ENCODE measurements at places on chromosomes 3 and 15.

GRCh38 chr15:84975871-84976351, 5.7 kb upstream of the PDE8A start:
- DNase-seq = no peak

GRCh38 chr15:34600923-34601322, 17.5 kb upstream of the GOLGA8B start:
- DNase-seq = no peak

- DNase-seq = no peak
Observed at GRCh38 chr3:28916713-28917499, 364.0 kb upstream of the RBMS3 start.

DNA sequence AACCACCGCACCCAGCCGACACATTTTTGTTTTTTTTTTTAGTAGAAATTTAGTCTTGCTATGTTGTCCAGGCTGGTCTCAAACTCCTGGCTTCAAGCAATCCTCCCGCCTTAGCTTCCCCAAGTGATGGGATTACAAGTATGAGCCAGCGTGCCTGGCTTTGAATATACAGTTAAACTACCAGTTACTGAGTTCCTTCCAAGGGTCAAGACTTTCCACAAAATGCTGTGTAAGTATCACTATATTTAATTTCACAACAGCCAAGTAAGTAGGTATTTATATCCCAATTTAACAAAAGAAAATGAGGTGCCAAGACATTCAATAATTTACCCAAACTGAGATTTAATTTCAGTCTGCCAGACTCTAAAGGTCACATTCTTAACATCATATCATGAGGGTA, 181.3 kb upstream of the TMC3 start:
- no peak for DNase-seq

GRCh38 chr3:194928831-194929577, 243.3 kb downstream of the FAM43A start:
- no peak for DNase-seq

- no peak for DNase-seq
Observed at GRCh38 chr15:77731067-77731466, 98.4 kb upstream of the LINGO1 start.

DNA sequence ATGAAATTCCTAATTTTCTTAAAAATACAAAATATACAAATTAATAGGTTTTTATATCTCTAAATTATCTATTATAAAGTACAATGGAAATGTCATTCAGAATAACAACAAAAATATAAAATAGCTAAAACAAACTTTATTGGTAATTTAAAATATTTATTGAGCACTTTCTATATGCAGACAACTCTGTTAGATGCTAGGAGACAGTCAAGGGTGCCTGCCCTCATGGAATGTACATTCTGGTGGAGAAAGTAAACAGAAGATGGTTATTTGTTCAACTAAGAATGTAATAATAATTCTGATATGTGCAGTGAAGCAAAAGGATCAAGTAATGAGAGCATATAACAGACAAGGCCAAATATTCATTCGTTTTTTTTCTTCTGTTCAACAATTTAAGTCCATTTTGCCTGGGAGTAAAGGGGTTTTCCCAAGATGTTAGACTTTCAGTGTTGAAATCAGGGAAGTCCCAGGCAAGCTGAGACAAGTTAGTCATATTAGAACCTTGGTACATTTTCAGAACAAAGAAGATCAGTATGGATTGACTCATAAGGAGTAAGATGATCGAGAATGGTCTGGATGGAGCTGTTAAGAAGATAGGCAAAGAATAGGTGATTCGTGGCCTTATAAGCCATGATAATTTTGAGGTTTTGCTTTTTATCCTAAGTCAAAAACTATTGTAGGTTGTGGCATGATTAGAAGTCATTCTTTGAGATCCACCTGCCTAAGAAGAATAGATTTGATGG, 150.2 kb upstream of the MLF1 start:
- DNase-seq = no peak

DNA sequence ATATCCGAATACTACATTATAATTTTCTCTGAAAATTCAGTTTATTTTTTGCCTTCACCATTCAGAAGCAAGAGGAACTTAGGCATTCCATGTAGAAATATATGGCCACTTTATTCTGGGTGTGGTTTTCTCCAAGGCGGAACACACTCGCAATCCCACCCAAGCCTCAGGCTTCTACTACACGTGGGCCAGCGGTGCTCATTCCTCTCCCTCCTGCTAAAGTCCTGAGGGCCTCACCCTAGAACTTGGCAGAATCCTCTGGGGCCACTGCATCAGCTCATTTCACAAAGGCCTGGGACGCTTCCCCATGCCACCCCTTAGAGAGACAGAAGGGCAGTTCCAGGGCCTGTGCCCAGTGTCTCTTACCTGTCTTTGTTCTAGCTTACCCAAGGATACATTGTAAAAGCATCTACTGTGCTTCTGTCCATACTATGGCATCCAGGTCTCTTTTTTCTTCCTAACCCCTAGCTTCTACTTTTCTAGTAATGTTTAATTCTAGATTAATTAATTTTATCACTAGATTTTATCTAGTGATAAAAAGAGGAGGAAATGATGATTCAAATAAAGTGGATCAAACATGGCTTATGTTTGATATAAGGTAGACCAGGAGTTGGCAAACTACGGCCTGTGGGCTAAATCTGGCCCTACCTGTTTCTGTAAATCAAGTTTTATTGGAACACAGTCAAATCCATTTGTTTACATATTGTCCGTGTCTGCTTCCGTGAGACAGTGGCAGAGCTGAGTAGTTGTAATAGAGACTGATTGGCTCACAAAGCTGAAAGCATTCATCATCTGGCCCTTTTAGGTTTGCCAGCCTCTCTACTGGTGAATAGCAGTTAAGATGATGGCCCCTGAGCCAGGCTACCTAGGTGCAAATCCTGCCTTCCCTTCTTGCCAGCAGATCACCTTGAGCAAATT, 29.8 kb downstream of the LARS2 start:
- DNase-seq = no peak

DNA sequence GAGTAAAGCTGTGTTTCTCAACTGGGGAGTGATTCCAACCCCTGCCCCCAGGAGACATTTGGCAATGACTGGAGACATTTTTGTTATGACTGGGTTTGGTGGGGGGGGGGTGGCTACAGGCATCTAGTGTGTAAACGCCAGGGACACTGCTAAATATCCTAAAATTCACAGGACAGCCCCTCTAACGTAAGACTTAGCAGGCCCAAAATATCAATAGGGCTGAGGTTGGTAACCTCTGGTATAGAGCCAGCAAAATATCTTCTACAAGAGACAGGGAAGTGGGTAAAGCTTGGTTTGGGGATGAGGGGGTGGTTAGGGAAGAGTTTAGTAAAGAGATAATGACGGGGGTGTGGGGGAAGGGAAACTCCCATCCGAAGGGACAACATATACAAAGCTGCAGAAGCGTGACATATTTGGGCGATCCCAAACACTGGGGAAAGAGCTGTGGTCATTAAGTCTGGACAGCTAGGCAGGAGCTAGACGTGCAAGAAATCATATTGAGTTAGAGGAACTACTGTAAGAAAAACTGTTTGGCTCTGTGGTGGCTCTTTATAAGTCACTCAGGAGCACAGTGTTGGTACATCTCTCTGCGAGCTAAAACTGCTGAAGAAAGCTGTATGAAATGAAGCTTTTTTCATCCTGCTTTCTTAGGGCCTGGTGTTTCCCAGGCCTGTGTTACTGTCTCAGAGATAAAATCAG, 697 bp upstream of the TRIM69 start:
- DNase-seq = peak; percentile 40

- no peak for DNase-seq
Observed at GRCh38 chr15:100856867-100857266, 22.8 kb upstream of the ALDH1A3 start.

DNA sequence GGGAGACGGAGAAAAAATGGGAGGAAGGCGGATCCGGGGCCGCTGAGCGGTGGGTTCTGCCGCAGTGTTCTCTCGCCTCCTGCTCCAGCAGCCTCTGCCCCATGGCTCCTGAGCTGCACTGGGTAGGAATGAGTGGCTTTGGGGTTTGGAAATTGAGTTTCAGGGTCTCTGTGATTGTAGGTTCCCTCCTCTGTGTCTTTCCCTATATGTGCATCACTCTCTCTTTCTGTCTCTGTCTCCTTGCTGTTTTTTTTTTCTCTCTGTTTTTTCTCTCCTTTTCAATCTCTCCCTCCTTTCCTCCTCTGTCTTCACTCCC, 1.9 kb downstream of the GRM7 start:
- DNase-seq = no peak

DNA sequence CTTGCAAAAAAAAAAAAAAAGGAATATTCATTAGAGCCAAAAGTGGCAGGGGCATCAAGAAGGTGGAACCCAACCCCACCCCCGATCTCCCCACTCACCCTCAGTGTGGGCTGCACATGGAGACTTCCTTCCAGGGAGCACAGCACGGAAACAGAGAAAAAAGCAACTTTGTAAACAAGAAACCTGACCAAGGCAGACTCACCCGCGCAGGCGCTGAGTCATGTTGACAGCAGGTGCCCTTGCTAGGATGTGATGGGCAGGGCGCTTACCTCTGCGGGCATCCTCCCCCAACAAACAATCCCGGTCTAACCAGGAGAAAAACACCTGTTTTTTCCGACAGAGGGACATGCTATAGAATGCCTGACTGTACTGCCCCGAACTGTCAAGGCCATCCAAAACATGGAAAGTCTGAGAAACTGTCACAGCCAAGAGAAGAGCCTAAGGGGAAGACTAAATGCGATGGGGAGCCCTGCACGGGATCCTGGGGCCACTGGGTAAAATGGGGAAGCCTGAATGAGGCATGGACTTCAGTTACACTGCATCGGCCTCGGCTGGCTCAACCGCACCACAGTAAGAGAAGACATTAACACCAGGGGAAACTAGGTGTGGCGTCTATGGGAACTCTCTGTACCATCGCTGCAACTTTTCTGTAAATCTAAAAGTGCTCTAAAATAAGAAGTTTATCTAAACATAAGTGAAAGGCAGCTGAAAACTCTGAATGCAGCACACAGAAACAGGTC, 66.7 kb upstream of the GATA2 start:
- no peak for DNase-seq

- DNase-seq = no peak
Observed at GRCh38 chr3:49461443-49462171, 8.5 kb upstream of the DAG1 start.

- no peak for DNase-seq
Observed at GRCh38 chr3:134901461-134901860, 106.4 kb downstream of the EPHB1 start.

DNA sequence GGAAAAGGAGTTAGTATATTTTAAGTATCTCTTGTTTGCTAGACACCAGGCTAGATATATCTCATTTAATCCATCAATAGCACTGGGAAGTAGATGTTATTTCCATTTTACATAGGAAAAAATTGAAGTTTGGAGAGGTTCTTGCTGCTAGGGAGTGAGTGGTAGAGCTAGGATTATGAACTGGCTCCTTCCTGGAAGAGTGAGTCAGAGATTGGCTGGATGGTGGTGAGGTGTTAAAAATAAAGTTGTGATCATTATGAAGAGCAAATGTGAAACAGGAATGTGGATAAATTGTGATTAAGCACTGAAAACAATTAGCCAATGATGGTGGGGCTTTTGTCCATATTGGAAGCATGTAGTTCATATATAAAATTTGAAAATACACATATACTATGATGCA, 234.2 kb downstream of the WNT5A start:
- DNase-seq = no peak

- DNase-seq = no peak
Observed at GRCh38 chr3:160796813-160797164, 40.8 kb downstream of the PPM1L start.

GRCh38 chr15:60795471-60795870, 316.5 kb upstream of the ICE2 start:
- no peak for DNase-seq

GRCh38 chr3:63405882-63406281, 127.8 kb downstream of the SYNPR start:
- DNase-seq = no peak

GRCh38 chr3:106421909-106422308, 553.1 kb upstream of the CBLB start:
- no peak for DNase-seq

DNA sequence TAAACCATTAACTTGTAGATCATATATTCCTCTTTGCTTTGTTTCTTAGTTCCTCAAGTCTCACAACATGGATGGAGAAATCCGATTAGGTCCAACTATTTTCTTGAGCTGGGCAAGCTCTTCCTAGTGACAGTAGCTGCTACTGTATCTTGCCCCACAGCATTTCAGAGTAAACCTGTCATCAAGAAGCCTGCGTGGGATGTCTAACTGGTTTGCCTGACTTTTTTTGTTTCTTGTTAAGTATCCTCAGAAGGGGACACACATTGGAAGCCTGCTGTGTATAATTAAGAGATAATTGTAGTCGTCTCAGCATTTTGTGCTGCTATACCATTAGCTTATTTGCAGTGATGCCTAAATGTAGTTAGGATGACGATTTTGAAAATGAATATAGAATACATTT, 29.3 kb upstream of the STT3B start:
- no peak for DNase-seq

DNA sequence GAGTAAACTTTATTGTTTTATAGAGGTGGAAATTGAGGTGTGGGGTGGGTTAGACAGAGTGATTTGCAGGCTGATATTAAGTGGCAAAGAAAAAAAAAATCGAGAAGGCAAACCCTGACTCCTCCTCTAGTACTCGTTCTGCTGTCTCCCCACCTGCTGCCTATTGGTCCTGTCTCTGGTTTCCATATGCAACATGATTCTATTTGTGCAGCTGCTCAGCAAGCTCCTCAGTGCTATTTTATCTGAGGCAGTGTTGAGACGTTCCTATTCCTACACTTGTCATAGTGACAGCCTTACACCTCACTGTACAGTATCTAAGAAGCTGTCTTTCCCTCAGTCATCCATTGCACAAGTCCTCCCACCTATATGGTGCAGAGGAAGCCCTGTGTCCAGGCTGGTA, 45.1 kb downstream of the RSL24D1 start:
- DNase-seq = no peak

- no peak for DNase-seq
Observed at GRCh38 chr3:108524537-108524936, 14.1 kb upstream of the MYH15 start.

- DNase-seq = no peak
Observed at GRCh38 chr3:156761007-156761406, 65.1 kb upstream of the LEKR1 start.

DNA sequence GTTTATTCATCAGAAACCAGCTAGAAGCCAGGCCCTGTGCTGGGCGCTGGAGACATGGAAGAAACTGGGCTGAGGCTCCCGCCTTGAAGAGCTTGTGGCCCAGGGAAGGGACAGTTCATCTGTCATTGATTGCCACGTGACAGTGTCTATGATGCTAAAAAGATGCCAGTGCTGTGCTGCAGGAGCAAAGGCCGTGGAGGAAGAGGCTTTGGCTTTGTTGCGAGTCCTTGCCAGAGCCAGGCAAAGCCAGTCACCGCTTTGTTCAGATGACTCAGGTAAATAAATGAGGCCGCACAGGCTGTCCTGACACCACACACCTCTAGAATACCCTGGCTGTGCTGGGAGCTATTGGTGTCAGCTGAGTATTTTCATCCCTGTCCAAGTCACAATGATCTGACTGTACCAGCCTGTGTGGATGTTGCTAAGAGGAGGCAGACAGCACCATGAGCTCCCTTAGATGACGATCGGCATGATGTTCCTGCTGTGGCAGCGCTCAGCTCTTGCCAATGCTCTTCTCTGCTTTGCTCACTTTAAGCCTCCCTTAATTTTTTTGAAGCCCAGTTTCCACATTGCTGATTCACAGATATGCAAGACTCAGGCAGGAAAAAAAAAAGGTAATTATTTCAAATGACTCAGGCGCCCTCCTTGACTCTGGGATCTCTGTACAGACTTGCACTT, 77.5 kb downstream of the CCNL1 start:
- DNase-seq = no peak

All from activated CD8-positive, alpha-beta memory T cell treated with anti-CD3 and anti-CD28 coated beads, Interleukin-2, amount 50 U/mL, for 4 hours (primary cell).